ENCODE measurements at places on chromosomes 7 and 10.
A peak's percentile ranks its signal among the peaks of the same experiment; 100 is the strongest.

GRCh38 chr7:150520145-150520544 lies 5.5 kb downstream of the GIMAP7 start:
- no peak for DNase-seq

DNA sequence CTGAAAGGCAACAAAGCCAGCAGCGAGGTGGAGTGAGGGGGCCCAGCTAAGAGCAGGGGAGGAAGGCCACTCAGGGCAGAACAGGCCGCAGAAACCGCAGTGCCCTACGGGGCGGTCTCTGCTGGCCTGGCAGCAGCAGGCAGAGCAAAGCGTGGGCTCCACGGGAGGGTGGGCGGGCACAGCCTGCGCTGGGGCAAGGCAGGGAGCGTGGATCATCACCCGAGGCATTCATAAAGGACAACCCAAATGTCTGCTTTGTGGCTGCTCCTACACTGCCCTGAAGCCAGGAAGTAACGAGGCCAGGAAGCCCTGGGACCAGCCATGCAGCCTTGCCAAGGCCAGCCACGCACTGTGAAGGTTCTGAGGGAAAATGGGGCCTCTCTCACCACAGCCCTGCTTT lies 127.5 kb downstream of the MAD1L1 start:
- no peak for DNase-seq

DNA sequence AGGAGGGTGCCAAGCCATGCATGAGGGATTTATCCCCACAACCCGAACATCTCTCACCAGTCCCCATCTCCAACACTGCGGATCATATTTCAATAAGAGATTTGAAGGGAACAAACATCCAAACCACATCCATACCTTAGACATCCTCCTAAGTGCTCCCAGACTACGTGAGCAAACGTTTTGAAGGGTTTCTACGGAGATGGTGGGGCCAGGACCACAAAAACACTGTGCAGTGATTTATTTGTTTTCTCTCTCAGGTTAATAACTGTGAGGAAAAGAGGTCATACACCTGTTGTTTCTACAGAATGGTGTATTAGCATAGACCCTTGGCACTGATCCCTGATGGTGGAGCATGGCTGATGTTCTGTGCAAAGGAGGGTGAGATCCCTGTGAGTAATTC lies 277.8 kb downstream of the FRMD4A start:
- no peak for DNase-seq

DNA sequence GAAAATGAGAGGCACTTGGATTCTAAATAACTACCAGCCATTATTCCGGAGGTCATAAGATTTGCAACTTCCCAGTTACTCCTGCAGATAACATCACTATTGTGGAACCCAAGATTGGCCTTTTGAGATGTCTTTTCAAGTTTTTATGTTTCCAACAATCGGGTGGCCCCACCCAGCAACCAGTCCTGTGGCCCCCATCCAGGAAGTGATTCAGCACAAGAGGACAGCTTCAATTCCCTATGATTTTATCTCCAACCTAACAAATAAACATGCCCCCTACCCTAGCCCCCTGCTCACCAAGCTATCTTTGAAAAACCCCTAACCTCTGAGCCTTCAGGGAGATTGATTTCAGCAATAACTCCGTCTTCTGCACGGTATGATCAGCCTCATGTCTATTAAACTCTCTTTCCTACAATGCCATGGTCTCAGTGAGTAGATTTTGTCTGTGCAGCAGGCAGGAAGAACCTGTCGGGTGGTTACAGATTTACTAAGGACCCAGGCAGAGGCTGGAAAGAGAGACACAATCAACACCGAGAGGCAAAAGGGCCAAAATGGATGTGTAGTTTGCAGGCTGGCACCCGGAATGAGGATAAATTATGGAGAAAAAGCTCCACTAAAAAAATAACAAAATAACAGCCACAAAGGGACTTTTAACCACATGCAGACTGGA lies 83.9 kb upstream of the UNC5B start:
- DNase-seq: no peak

GRCh38 chr7:131878777-131879176 lies 322.3 kb upstream of the PODXL start:
- DNase-seq: no peak

- DNase-seq: peak; percentile 52
Measured at GRCh38 chr10:78520737-78521430, 487.2 kb downstream of the RPS24 start.

All from iPS-NIHi11 (cell line).